ENCODE measurements at places on chromosomes 16 and 17.

- no peak for DNase-seq
Observed at GRCh38 chr17:2172077-2172851, 117.4 kb downstream of the HIC1 start.

DNA sequence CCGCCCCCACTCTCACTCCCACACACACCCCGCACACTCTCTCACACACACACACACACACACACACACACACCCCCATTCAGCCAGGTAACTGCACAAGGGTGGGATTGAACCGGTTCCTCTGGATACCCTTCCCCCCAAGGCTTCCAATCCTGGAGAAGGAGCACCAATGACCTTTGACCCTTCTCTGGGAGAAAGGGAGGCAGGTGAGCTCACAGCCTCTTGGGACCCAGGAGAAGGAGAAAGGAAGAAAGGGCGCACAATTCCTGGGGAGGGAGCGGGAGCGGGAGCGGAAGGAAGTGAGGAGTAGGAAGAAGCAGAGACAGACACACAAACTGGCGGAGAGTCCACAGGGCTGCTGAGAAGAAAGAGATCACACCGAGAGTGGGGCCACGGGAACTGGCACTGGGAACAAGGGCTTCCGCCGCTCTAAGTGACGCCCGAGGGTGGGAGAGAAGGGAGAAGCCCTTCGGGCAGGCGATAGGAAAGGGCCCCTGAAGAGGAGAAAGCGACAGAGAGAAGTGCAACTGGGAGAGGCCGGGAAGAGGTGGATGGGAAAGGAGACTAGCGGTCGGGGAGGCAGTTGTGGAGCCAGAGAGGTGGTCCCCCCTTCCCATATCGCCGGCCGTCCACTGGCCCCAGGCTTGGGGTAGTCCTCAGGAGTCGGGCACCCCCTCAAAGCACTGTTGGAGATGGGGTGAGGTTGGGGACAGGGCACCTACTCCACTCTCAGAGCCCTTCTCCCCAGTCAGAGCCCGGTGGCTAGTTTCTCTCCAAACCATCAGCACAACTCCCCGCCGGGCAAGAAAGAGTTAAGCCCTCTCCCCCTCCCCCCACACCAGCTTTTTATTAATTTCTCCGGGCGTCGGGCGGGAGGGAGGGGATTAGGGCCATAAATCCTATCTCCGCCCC is 1.3 kb downstream of the SAMD14 start:
- no peak for DNase-seq

DNA sequence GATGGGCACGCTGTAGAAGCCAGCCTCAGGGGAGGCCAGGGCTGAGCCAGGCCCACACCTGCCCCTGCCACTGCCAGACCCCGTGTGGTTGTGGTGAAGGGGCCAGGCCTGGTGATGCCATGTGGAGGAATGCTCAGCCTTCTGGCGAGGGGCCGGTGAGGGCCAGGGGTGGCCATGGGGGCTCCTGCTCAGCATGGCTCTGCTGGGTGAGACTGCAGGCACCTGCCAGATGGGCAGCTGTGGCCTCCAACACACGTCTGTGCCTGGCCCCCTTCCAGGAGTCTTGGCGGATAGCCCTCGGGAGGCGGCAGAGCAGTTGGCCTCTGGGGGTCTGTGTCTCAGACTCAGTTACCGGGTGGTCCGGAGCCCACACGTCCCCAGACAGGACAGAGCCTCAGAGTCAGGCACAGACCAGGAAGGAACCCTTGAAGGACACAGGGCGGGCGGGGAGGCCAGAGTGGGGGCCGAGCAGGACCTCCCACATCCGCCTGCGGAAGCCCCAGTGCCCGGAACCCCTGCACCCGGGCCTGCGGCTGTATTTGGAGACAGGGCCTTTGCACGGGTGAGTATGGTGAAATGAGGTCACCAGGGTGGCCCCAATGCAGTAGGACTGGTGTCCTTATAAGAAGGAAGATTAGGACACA is 22.5 kb upstream of the CHMP6 start:
- no peak for DNase-seq

DNA sequence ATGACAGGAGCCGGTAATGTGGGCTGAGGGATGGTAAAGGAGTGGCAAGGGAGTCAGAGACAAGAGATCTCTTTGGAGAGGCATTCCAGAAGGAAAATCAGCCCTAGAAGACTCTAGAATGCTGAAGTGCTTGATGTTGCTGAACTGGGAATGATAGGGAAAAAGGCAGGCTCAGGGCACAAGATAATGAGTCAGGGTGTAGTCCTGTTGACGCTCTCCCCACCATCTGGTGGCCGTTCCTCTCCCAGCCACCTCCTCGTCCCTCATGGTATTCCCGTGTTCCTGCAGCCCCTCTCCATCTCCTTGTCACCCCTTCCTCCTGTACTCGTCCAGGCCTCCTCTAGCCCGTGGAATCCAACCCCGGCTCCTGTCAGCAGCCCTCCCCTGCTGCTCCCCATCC is 11.1 kb upstream of the ALDOA start:
- DNase-seq, result no peak

GRCh38 chr17:31534223-31534888 is 142.9 kb downstream of the RAB11FIP4 start:
- DNase-seq, result no peak

- no peak for DNase-seq
Observed at GRCh38 chr16:28059841-28060575, 3.5 kb downstream of the GSG1L start.

DNA sequence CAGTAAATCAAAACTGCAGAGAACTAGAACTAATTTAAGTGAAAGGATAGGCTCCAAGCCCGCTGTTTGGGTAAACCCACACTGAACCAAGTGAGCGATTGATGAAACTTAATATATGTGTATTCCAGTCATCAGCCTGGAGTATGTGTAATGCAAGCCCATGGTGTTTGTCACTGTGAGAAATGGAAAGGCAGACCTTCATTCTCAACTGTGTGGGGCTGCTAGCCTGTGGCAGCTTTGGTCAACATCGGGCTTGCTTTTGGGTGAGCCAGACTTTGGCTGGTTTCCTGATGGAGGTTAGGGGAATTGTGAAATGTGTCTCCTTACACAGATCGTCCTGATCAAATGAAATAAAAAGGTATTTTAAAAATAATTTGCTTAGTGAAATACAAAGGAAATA is 279.9 kb downstream of the IRX3 start:
- DNase-seq, result no peak

GRCh38 chr17:53344778-53345177 is 477.9 kb upstream of the KIF2B start:
- no peak for DNase-seq

GRCh38 chr16:66692341-66692740 is 4.2 kb downstream of the CMTM4 start:
- no peak for DNase-seq

- DNase-seq, result no peak
Observed at GRCh38 chr16:70611224-70611598, 35.1 kb upstream of the IL34 start.

DNA sequence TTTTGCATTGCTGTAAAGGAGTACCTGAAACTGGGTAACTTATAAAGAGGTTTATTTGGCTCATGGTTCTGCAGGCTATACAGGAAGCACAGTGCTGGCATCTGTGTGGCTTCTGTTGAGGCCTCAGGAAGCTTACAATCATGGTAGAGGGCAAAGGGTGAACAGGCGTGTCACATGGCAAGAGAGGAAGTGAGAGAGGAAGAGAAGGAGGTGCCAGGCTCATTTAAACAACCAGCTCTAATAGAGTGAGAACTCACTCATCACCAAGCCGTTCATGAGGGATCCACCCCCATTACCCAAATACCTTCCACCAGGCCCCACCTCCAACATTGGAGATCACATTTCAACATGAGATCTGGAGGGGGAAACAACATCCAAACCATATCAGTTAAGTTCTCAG is 16.4 kb upstream of the CLEC19A start:
- no peak for DNase-seq

DNA sequence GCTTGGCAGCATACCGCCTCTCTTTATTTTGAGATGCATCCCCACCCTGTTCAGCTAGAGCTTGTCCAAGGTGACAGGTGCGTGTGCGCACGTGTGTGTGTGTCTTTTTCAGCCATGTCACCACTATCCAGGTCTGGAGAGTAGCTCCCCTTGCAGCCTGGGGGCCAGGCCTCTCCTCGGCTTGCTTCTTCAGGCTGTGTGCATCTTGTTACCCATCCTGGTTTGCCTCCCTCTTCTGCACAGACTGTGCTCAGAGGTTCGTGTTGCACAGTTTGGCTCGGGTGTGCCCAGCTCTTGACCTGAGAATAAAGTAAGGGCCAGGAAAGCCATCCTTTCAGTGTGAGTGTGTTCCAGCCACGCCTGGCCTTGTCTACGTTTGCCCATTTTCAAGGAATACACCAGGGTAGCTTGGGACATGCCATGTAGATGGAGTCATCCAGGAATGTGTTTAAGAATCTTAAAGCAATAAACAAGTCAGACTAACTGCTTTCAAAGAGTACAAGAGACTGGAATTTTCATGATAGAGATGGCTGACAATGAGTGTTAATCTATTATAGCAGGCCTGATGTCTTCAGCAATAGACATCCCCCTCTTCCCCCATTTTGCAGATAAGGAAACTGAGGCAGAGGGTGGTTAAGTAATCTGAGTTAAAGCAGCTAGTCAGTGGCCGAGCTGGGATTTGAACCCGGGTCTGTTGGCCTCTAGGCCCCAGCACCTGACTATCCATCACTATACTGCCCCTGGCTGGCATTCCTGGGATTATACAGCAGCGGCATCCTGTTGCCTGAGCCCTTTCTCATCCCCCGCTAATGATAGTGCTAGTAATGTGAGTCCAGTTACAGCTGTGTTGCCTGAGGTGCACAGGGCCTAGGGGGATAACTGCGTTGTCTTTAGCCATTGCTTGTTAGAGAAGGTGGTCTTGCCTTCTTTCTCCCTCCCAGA is 77.9 kb downstream of the KSR1 start:
- no peak for DNase-seq

GRCh38 chr17:19897903-19898302 is 30.2 kb upstream of the ULK2 start:
- no peak for DNase-seq

- DNase-seq, result no peak
Observed at GRCh38 chr17:68518063-68518815, 6.0 kb downstream of the PRKAR1A start.

DNA sequence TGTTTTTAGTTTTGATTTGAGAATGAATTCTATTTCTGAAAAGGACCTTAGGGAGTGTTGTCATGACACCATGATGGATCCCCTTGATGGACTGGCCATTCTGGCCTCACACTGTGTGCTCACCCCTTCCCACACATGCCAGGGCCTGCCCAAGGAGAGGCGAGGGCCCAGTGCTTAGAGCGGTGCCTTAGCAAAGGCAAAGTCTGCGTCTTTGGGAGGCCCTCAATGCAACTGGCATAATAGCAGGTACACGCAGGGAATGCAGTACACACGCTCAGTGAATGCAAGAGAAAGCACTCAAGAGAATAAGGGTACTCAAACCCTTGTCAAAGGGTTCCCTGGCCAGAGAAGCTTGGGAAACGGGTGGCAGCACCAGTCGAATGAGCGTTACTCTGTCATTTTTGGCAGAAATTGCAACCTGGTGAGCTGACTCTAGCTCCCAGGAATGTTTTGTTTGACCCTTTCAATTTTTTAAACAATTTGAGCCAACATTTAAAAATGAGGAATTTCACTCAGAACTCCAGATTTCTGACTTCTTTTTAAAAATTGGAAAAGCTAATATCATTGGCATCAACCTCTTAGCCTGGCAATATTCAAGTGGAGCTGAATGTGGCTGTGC is 32.1 kb downstream of the NKD1 start:
- no peak for DNase-seq

DNA sequence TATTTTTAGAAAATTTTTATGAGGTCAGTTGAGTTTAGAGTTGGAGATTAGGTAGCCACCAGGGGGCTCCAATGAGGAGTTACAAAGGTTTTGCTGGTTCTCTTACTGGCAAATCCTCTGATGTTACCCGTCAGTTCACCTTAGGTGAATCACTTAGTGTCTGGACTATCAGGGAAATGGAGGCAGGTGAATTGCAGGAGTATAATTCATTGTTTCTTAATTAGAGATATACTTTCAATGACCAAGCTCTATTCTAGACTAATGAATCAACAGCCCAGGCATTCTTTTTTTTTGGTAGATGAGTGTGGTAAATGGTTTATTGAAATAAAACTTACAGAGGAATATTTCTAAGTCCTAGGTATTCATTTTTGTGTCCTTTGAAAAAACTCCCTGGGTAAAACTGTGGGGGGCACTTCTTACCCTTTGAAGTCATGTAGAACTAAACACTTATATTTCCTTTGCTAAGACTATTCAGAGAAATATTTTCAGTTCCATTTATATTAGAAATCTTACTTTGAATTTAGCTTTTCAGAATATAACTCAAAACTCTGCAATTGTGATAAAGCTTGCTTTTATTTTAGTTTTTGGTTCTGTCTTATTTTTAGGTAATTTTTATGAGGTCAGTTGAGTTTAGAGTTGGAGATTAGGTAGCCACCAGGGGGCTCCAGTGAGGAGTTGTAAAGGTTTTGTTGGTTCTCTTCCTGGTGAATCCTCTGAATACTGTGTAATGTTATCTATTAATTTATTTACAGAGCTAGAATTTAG is 17.7 kb downstream of the PSMD11 start:
- DNase-seq, result peak; percentile 8

- no peak for DNase-seq
Observed at GRCh38 chr16:51237861-51238378, 86.8 kb upstream of the SALL1 start.

All from NCI-H1417 treated with DMSO at 0.1 percent for 48 hours (cell line).